Left kidney (tissue), 8 donors: ENCODE measurements at places on chromosomes 5 and 9.

- DNase-seq: peak; percentile 80
Measured at GRCh38 chr5:39217365-39218281, 1.7 kb downstream of the FYB1 start.

GRCh38 chr5:115737452-115737851 lies 79.0 kb downstream of the CDO1 start:
- no peak for DNase-seq

DNA sequence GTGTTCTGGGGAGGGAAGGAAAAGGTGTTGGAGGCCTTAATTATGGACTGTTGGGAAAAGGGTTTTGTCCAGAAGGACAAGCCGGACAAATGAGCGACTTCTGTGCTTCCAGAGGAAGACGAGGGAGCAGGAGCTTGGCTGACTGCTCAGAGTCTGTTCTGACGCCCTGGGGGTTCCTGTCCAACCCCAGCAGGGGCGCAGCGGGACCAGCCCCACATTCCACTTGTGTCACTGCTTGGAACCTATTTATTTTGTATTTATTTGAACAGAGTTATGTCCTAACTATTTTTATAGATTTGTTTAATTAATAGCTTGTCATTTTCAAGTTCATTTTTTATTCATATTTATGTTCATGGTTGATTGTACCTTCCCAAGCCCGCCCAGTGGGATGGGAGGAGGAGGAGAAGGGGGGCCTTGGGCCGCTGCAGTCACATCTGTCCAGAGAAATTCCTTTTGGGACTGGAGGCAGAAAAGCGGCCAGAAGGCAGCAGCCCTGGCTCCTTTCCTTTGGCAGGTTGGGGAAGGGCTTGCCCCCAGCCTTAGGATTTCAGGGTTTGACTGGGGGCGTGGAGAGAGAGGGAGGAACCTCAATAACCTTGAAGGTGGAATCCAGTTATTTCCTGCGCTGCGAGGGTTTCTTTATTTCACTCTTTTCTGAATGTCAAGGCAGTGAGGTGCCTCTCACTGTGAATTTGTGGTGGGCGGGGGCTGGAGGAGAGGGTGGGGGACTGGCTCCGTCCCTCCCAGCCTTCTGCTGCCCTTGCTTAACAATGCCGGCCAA lies 19.1 kb downstream of the PTGES2 start:
- no peak for DNase-seq

DNA sequence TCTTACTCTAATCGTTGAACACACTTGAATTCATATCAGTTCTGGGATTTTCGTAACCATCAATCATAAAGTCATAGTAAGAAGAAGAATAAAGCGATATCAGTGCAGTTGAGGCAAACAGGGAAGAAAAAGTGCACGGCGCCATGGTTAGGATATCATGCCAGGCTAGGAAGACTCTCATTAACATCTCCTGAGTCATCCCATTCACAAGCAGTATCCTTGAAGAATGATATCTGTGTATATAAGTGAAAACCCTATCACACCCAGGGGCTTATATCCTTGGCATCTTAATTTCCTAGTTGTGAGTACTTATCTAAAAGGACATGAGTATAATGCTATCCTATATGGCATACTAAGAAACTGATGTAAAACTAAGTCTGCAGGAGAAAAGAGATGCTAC lies 38.6 kb downstream of the NFIB start:
- DNase-seq: no peak

DNA sequence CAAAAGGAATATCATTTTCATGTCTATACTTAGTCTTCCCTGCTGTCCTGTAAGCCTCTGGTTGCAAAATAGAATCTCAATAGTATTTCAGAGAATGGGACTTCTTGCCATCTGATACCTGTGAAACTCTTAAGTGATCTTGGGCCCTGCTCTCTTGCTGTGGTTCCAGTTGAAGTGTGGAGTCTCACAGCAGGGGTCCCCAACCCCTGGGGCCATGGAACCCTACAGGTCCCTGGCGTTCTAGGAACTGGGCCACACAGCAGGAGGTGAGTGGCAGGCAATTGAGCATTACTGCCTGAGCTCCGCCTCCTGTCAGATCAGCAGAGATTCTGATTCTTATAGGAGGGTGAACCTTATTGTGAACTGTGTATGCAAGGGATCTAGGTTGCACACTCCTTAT lies 65.9 kb downstream of the ZSWIM6 start:
- DNase-seq: no peak

DNA sequence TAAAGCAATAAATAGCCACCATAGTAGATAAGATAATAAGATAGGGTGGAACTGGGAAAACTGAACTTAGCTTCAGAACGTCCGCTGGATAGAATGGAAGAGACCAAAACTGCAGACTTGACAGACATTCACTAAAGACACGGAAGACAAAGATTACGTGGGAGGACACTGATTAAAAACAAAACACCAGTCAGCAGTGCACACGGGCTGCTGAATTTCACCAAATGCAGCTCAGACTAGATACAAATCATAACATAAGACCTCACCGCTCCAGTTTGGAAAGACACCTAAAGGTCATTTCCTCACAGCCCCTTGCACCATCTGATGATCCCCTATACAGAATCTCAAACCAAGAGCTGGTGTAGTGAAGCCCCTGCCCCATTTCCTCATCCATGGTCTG lies 2.9 kb upstream of the OR2Y1 start:
- no peak for DNase-seq

DNA sequence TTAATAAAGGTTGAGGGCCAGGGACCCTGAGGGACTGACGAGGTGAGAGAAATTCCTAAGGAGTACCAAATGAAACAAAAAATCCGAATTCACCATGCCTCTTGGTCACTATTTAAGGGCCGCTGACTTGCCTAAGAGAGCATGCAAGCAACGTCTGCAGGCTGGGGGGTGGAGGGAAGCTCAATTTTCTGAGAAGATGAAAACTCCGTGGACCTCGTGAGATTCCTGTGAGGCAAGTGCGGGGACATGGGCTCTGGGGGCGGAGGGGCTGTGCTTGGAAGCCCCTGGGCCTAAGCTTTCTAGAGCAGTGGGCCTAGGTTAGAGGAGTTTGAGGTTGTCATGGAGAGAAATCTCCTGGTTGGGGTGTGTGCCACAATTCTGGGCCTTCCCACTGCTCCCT lies 27.5 kb downstream of the NTRK2 start:
- no peak for DNase-seq

DNA sequence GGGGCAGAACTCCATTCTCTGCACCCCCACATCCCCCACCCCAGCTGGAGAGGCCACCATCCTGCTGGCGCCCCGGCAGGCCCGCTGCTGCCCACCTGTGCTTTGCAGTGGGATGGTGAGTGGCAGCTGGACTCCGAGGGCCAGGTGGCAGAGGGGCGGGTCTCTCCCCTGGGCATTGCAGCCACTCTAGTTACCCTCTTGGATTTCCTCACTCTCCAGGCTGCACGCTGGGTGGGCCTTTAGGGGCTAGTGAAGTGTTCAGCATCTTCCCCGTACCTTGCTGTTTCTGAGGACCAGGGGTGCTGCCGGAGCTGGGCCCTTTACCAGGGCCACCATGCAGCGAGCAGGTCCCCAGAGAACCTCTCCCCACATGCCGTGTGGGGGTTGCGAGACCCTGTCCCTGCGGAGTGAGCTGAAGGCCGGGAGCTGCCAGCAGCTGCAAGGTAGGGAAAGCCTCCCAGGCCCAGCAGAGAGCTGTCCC lies 88.4 kb upstream of the SH3PXD2B start:
- DNase-seq: no peak

GRCh38 chr5:6936031-6936430 lies 222.8 kb downstream of the TENT4A start:
- DNase-seq: no peak

DNA sequence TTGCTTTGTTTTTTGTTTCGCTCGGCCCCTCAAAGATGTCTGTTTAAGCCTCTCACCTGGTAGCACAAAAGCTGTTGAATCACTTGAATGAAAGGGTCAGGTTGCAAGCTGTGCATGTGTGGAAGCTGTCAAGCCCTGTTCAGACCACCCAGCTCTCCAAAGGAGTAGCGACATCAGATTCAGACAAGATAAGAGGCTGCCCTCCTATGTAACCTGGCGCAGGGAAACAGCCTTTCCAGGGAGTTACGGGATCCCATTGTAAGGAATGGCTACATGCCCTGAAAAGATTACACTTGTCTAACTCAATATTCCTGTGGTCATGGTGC lies 2.9 kb downstream of the FREM1 start:
- DNase-seq: peak; percentile 53

- DNase-seq: no peak
Measured at GRCh38 chr9:15249981-15250380, 57.0 kb downstream of the TTC39B start.

DNA sequence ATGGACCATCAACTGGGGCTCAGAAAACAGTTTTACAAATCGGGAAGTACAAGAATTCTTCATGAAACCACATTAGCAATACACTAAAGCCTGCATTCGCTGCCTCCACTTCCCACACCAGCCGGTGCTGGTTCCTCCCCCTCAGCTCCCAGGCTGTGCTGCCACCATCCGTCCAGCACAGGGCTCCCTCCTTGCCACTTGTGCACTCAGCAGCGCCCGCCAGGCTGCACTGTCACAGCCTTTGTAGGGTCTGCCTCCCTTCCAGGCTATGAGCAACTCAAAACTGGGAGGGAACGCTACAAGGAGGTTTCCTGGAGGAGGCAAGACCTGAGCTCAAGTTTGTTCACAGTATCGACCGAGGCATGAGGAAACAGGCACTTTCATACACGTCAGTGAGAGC lies 7.7 kb downstream of the MAPK9 start:
- DNase-seq: no peak

- no peak for DNase-seq
Measured at GRCh38 chr5:159097784-159098602, 1.7 kb downstream of the EBF1 start.

GRCh38 chr5:1139331-1140170 lies 27.7 kb upstream of the SLC12A7 start:
- no peak for DNase-seq

- DNase-seq: no peak
Measured at GRCh38 chr5:432928-433791, 9.8 kb upstream of the EXOC3 start.

GRCh38 chr5:31209334-31209733 lies 15.8 kb downstream of the CDH6 start:
- DNase-seq: no peak

DNA sequence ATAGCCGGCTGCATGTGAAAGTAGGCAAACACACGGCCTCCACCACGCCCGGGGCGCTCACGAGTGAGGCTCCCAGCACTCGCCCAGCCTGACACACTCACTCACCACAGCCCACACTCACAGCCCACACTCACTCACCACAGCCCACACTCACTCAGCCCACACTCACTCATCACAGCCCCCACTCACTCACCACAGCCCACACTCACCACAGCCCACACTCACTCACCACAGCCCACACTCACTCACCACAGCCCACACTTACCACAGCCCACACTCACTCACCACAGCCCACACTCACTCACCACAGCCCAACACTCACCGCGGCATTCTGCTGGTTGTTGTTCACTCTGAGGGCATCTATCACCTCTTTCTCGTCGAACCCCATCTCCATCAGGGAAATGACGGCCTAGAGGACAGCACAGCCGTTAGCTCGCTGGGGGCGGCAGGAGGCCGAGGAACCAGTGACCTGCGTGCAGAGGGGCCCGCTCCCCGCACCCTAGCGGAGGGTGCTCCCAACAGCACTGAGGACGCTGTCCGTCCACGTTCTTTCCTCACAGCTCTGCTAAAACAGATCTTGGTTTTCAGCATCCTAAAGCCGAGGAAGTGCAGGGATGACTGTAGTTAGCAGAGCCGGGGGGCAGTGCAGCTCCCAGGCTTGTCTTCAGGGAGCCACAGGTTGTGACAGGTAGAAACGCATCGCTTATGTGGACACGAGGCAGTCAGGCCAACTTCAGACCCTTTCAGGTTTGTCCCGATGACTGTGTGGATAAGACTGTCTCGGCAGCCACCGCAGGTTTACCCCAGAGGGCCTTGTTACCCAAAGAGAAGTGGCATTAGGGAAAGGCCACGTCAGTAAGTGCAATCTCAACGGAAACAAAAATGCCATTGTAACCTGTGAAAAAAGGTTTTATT lies 21.6 kb downstream of the UBAC1 start:
- DNase-seq: no peak

- no peak for DNase-seq
Measured at GRCh38 chr9:87524061-87524460, 26.4 kb downstream of the DAPK1 start.

GRCh38 chr9:137757613-137758029 lies 120.0 kb upstream of the CACNA1B start:
- no peak for DNase-seq

GRCh38 chr9:109602987-109603386 lies 104.9 kb upstream of the PTPN3 start:
- no peak for DNase-seq

GRCh38 chr9:16928179-16928945 lies 57.9 kb upstream of the BNC2 start:
- no peak for DNase-seq

- DNase-seq: no peak
Measured at GRCh38 chr5:132641241-132641723, 16.7 kb upstream of the IL13 start.

DNA sequence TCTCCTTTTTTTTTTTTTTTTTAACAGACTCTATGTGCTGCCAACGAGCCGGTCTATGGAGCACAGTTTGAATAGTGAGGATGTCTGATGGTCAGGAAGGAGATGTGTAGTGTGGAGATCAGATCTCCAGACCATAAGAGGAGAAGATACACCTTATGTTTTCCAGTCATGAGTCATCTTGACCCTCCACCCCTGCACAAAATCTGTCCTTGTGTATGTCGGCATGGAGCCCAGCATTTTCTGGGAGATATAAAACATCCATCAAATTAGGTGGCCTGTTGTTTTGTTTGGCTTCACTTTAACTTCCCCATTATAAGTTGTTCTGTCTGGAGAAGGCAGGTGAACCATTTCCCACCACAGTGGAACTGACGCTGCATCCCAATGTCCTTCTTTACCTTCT lies 19.2 kb downstream of the SH3TC2 start:
- no peak for DNase-seq

GRCh38 chr9:113409481-113409880 lies 994 bp downstream of the POLE3 start:
- DNase-seq: no peak

GRCh38 chr5:175840050-175840841 lies 31.1 kb upstream of the CPLX2 start:
- DNase-seq: no peak

GRCh38 chr5:95900383-95900958 lies 61.2 kb downstream of the ELL2 start:
- DNase-seq: no peak

DNA sequence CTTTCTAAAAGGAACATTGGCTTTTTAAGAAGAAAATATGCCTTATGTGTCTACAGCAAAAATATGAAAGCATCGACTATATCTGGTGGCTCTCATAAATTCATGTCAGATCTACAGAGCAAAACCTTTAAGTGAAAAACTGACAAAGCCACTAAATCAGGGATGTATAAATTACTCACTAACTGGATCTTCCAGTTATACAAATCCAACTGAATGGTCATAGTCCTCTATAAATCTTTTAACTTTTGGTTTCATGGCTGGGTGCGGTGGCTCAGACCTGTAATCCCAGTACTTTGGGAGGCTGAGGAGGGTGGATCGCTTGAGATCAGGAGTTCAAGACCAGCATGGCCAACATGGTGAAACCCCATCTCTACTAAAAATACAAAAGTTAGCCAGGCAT lies 29.2 kb upstream of the GZMA start:
- DNase-seq: no peak
